ENCODE measurements at places on chromosomes 1 and 21.
A peak's percentile ranks its signal among the peaks of the same experiment; 100 is the strongest.

DNA sequence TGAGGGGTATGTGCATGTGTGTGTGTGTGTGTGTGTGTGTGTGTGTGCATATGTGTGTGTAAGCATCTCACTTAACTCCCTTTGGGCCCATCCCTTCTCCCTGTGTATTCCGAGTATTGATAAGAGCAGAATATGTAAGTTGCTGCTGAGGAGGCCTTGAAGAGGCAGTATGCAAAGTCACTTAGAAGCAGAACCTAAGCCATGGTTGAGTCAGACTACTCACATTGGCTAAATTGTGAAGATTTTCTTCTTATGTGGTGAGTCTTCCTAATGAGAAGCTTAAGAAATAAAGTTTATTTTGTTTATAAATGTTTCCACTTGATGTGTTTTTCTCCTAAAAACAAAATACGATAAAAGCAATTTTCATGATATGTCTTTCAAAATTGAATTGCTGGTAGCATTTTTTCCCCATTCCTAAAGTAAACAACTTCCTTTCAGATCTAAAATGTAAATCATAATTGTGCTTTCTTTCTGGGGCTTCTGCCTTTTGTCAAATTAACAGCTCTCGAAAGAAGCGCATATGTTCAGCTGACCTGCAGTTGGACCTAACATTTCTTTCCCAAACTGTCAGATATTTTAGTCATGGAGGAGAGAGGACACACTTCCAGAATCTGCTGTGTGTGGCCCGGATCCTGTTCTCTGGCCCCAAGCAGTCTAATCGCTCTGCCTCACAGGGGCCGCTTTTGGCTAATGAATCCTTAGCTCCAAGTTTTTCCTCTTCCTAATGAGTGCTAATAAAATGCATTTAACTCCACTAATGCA is 284.0 kb downstream of the DUSP10 start:
- DNase-seq: no peak

DNA sequence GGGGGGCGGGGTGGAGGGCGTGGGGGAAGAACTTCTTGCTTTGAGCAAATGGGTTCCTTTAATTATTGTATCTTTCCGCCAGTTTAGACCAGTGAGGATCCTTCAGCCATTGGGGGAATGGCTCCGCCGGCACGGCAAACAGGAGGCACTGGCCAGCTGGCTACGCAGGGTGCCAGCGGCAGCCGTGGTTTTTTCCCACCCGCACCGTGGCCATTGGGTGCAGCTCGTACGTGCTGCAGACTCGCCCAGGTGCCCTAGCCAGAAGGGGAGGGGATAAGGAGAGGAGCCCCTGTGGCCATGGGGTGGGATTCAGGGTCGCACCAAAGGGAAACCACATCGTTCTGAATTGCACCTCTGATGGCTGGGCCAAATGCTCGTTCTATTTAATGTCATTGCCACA is 65.6 kb downstream of the RGSL1 start:
- no peak for DNase-seq

GRCh38 chr1:102262994-102263393 is 266.3 kb upstream of the OLFM3 start:
- DNase-seq: no peak

- no peak for DNase-seq
Observed at GRCh38 chr1:10193288-10193687, 17.1 kb upstream of the KIF1B start.

DNA sequence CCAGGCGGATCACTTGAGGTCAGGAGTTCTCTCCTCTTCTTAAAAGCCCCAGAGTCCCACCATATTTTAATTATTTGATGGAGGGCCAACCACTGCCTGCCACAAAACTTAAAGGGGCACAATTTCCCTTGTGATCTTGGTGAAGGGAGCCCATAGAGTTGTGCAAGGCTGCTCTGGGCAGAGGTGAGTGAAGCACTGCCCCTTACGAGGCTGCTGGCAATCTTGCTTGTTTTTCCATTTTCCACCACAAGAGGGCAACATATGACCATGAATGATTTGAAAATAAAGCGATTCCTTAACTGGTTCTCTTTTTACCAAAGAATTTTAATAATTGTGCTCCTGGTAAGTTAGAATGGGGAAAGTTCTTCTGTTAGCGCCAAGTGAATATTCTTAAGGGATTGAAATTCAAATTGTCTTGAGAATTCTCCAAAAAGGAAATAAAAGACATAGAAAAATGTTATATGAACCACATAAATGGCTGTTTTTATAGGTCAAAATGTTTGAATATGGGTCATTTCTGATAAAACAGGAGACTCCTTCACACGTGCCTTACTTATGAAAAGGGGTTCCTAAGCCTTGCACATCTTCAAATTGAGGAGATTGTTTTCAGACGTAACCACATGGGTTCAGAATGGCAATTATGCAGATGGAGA is 22.7 kb downstream of the PGM1 start:
- DNase-seq: peak; percentile 68

DNA sequence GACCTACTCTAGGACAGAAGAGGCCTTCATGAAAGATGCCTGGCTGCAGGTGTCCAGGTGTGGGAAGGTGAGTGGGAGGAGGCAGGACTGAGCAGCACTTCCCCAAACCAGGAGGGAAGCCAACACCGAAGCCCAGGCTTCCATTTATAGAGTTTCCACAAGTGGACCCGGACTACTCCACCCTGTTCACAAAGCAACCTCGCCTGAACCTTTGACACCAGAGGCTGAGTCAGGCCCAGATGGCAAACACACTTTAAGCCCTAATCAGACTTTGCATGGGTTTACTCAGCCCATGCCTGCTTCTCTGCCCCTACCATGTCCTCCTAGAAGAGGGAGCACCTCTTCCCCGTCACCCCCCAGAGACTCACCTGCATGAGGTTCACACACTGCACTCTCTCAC is 14.0 kb downstream of the PRR9 start:
- DNase-seq: no peak

DNA sequence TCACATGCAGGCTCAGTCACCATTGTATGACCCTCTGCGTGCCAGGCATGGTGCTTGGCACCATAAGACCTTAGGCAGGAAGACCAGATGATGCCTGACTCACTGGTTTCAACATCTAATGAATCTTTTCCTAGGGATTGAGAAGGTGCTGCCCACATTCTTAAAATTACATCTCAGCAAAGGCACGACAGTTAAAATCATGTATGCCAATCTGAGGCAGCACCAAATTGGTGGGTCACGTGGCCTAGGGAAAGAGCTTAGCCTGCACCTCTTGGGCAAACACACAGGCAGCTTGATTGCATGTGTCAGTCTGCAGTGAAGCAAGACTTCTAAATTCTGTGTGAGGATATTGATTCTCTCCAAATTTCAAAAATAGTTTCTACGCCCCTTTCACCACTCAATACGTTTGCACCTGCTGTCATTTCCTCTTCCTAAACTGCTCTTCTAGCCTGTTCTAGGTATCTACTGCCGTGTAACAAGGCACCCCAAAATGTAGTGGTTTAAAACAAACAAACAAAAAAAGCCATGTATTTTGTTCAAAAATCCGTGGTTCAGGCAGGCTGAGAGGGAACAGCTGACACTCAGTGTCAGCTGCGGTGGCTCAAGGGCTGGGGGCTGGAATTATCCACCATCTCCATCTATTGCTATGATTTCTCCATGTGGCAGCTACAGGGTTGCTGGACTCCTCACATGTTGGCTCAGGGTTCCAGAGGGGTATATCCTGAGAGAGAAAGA is 160.2 kb upstream of the FGGY start:
- no peak for DNase-seq

GRCh38 chr1:70140894-70141293 is 64.5 kb downstream of the LRRC40 start:
- no peak for DNase-seq

DNA sequence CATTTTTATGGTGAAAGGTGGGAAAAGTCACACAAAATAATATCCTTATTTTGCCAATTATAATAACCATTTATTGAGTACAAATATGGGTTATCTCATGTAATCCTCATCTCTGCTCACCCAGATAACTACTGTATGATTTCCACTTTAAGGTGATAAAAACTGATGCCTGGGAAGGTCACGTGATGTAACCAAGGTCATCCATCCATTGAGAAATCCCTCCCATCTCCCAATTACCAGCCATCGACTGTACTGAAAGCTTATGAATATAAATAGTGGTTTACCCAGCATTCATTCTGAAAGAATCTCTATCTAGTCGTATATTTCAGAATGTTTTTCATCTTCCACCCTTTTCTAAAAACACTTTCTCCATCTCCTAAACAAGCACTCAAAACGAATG is 55.0 kb upstream of the IFNAR2 start:
- DNase-seq: no peak

DNA sequence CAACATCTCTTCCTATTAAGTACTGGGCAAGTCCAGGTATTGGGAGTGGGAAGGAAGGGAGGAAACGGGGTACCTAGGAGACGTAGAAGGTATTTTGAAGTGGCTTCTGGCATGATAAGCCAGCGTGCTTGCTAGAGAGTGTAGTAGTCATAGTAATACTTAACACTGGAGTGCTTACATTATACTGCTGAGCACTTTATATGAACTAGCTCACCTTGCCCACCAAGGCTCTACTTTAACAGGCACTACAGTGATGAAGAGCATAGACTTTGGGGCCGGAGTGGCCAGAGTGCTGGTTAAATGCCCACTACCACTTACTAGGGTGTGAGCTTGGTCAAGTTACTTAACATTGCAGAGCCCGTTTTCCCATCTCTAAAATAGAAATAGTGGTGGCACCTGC is 61.7 kb downstream of the ACP6 start:
- no peak for DNase-seq

DNA sequence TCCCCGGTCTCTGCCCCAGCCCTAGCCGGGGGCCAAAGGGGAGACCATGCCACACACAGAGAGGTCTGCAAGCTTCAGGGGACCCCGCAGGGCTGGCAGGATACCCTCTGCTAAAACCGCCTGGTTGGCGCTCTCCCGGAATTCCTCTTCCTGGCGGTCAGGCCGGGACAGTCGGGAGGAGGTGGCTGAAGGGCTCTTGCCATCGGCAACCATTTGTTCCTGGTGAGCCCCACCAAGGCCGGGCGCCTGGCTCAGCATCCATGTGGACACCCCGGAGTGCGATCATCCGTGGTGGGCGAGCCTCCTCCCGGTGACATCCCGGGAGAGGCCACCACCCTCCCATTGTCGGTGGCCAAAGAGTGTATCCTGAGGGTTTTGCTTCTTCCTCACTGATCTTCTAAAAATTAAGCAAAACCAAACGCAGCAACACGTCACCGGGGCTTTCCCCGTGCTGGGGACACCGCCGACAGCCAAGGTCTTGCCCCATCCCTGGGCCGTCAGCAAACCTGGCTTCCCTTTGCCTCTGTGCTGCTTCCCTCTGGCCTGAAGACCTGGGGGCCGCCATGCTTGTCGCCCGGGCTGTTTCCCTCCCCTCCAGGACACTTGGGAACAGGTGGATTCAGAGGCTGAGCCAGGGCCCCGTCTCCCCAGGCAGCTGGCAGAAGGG is 59.1 kb upstream of the TTC34 start:
- DNase-seq: no peak

GRCh38 chr1:85047144-85047471 is 1.2 kb downstream of the MCOLN3 start:
- no peak for DNase-seq

- DNase-seq: no peak
Observed at GRCh38 chr1:86960548-86960947, 46.1 kb downstream of the HS2ST1 start.

- DNase-seq: no peak
Observed at GRCh38 chr21:24097181-24097580, 1510.1 kb downstream of the MRPL39 start.

DNA sequence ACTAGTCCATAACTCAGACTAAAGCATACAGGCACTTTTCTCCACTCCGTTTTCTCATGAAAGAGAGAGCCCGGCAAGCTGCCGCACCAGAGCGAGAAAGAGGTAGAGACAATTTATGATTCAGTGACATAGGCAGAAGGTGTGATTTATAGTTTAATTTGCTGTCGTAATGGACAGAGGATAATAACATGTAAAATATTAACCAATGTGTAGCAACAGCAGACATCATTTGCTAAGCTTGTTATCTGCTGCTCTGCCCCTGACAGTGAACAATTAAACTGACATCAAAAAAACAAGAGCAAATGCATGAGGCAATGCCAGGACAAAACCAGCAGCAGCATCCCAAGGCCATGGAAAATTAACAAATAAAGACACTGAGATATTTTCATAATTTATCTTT is 214.0 kb downstream of the ATG4C start:
- DNase-seq: no peak

- DNase-seq: no peak
Observed at GRCh38 chr21:45528028-45528705, 14.1 kb downstream of the SLC19A1 start.

DNA sequence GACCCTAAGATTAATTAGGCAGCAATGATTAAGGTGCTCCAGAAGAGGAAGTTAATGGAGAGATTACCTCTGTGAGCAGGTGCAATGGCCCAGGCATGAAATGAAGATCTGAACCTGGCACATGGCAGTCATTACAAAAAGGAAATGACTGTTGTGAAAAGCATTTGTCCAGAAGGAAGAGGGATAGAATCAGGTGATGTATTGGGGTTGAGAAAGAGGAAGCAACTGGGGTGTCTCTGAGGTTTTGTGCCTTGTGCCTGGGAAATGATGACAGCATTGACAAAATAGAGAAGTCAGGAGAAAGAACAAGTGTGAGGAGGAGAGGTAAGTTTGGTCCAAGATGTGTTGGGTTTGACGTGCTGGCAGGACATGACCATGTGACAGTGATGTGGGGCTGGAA is 5.6 kb downstream of the CRCT1 start:
- no peak for DNase-seq

DNA sequence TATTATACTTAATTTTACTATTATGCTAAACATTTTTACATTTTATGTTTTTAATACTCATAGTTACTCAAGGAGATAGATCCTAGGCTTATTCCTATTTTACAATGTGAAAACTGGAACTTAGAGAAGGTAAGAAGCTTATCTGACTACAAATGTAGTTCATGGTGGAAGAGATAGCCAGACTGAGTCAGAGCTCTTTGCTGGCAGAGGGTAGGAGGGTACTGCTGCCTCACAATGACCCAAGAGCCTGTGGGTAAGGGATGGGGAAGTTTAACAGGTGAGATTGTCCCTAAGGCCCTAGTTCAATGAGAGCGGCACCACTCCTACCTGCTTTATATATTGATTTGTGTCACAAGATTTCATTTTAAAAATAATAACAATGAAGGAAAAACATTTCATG is 34.1 kb upstream of the NEK7 start:
- no peak for DNase-seq
